ENCODE measurements at places on chromosomes 2 and 18. TPM values are rescaled to one million over a fixed set of nuclear protein-coding genes. Genes with fewer than 3 reads are reported as not detected.

The SLC14A1 gene
- total RNA-seq = 6.0 TPM

GRCh38 chr2:158131919-158132566 lies 30.4 kb downstream of the UPP2 start:
- no peak for DNase-seq

DNA sequence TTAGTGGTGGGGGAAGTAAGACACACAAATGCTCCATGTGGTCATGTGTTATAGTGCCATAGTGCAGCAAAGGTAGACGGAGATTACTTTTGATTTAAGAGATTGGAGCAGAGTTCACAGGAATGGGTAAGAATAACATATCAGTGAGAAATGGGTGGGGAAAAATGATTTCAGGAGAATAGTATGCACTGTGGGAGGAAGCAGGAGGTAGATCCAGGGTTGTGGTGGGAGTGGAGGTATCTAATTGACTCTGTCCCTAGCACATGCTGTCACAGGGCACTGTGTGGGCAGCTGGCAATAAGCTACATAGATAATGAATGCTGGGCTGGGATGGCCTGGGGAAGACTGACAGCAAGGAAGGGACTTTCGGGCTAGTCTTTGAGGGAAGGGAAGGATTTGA lies 65.3 kb downstream of the STAT1 start:
- no peak for DNase-seq

- DNase-seq = no peak
These were observed 357.0 kb upstream of the TMEFF2 start for GRCh38 chr2:192551760-192552159.

DNA sequence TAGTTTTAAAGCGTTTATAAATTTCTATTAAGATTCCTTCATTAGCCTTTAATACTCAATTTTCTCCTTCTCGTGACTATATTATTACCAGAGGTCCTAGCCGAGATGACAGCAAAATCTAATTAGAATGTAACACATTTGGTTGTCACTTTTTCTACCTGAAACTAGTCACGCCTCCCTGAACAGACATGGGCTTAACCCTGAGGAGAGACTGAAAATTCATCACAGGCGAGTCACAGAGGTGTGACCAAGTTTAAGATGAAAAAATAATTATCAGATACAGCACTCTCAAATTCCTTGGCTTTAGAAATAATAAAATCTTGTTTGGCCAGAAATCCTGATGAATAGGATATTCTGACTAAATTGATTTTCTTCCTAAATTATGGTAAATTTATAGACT lies 834.4 kb upstream of the SLC39A10 start:
- DNase-seq = no peak

DNA sequence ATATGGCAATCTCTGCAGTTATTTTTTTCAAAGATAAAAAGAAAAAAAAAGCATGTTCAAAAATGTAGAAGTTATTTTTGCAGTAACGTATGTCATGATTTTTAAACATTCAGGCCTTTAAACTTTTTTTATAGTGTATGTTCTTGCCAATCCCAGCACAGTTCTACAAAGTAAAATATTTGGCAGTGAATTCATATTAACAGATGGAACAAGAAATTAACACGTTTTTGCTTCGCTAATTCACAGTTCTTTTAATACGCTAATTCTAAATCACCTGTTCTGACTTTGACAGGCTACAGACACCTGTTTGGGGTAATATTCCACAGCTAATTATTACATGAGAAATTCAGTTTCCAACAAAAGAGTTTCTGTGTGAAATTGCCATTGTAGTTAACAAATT lies 183.2 kb downstream of the ARHGAP15 start:
- DNase-seq = no peak

- no peak for DNase-seq
These were observed 41.4 kb downstream of the STARD6 start for GRCh38 chr18:54316071-54316820.

GRCh38 chr2:79952616-79953015 lies 351.9 kb downstream of the LRRTM1 start:
- no peak for DNase-seq

DNA sequence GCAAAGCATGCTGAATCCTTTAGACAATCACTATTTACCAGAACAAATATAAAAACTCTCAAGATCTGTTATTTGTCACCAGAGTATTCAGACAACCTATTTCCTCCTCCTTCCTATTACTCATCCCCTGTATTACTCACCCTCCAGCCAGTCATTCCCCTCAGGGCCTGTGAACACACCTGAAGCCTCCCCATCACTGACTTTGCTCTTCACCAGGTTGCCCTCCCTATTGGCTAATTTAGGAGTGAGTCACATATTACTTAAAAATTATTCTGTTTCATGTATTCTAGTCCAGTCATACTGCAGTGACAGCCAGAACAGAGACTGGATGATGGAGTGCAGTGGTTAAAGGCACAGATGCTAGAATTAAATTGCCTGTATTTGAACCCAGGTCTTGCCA lies 3.7 kb upstream of the ATG16L1 start:
- no peak for DNase-seq

- DNase-seq = peak; percentile 61
These were observed 38.5 kb downstream of the INPP5D start for GRCh38 chr2:233098618-233099017.

DNA sequence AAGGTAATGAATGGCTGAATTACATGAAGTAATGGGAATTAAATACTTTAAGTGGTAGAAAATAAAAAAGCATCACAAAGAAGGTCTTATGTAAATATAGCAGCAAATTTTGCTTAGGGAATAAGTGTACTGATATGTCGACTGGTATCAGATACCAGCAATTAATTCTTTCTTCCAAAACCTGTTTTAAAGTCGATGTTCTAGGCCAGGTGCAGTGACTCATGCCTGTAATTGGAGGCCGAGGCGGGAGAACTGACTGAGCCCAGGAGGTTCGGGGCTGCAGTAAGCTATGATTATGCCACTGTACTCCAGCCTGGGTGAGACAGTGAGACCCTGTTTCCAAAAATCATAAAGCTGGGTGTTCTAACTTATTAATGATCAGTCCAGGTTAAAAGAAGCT lies 30.3 kb downstream of the SP3 start:
- no peak for DNase-seq
